Hematopoietic multipotent progenitor cell treated with erythropoietin and hydrocortisone succinate and interleukin-3 and kit ligand, for 8 days (in vitro differentiated cells): ENCODE measurements at places on chromosomes 16 and 17.

GRCh38 chr17:50953831-50954601 is 87.9 kb upstream of the TOB1 start:
- no peak for DNase-seq

DNA sequence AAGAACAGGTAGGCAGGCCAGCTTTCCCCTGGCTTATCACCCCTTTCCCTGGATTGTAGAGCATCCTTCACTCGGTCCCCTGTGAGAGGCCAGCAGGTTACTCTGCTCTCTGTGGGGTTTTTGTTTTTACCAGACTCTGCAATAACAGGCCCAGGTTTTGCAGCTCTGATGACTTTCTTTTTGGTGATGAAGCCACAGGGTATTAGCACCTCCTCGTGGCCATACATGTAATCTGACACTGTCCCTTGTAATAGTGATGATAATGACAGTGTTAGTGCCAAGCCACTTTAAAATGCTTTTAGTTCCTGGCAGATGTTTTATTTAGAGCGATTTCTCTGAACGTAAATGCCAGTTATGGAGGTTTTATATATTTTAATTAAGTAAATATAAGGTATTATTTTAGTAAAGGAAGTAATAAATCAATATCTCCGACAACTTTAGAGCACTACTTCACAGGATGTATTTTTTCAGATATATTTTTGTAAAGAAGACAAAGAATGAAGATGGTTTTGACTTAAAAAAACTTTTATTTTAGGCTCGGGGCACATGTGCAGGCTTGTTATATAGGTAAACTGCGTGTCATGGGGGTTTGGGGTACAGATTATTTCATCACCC is 38.0 kb upstream of the CPHXL start:
- DNase-seq = peak; percentile 77

GRCh38 chr16:79850348-79850747 is 249.8 kb upstream of the MAF start:
- DNase-seq = no peak

- peak; percentile 93 for DNase-seq
These were observed 15.4 kb downstream of the PLLP start for GRCh38 chr16:57268804-57269800.

DNA sequence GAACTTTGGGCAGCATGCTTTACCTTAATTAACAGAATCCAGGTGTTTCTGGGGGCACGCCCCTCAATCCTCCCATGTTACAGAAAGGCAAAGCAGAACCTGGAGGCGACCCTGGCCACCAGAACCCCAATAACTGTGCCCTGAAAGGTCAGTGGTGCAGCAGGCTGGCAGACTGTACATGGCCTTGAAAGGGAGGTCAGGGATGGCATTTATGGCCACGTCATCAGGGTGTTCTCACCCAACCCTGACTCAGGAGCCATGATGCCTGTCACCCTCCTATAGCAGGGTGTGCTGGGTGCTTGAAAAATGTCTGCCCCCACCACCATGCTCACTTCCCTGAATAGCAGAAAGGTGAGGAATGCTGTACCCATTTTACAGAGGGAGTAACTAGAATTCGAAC is 177.7 kb downstream of the TMEM132E start:
- no peak for DNase-seq
